Glutamatergic neuron (in vitro differentiated cells): ENCODE measurements at places on chromosomes 12 and 14.

DNA sequence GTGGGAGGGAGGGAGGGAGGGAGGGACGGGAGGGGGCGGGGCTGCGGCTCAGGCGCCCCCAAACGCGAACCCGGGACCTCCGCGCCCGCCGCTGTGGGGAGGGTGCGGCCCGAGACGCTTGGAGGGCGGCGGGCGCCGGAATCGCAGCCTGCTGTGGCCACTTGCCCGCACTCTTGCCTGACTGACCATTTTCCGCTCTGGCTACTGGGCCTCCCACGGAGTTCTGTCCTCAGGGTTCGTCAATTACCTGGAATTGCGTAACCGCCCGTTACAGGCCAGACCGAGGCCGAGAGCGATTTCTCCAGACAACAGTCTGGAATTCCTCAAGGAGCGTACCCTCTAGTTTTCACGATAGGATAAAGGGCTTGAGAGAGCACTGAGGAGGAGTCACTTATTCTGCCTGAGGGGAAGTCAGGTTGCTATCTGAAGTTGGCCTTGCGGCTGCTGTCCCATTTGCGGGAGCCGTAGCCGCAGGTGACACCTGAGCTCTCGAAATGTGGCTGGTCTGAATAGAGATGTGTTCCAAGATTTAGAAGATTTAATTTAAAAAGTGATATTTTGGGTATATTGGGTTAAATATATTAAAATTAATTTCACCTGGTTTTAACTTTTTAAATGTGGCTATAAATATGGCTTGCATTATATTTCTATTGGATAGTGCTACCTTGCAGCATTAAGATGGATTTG lies 446 bp upstream of the ZNF641 start:
- no peak for DNase-seq

- DNase-seq, result no peak
Measured at GRCh38 chr12:50545786-50546185, 41.0 kb downstream of the DIP2B start.

DNA sequence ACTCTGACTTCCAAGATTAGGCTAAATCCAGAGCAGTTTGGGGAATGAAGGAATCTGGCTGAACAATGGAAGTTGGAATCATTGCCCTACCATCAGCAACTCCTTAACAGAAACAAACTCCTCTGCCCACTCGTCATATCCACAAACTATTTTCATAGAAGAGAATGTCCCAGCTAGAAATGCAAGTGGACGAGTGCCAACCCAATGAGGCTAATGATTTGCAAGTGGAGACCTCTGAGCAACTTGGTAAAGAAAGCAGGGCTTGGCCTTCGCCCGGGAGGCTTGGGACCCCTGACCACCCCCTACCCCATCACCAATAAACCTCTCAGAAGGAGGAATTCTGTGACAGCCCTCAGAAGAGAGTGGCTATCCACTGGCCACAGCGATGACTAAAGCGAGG lies 40.0 kb upstream of the DDX11 start:
- DNase-seq, result no peak

GRCh38 chr12:125186471-125187147 lies 121.4 kb downstream of the AACS start:
- no peak for DNase-seq

DNA sequence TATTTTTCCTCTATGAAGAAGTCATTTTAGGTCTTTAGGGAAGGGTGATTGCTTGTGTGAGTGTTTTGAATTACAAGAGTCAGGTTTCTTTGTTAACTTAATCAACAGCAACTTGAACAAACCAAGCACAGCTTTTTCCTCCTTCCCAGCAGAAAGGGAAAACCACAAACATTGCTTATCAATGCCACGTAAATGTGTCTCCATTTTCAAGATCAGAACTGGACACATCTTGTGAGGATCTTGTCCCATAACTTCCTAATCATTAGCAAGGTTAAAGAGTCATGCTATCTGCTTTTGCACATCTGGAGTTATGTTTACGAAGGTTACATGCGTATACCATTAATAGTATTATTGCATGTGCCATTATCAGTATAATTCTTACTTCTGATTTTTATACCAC lies 248.0 kb upstream of the FLRT2 start:
- no peak for DNase-seq

DNA sequence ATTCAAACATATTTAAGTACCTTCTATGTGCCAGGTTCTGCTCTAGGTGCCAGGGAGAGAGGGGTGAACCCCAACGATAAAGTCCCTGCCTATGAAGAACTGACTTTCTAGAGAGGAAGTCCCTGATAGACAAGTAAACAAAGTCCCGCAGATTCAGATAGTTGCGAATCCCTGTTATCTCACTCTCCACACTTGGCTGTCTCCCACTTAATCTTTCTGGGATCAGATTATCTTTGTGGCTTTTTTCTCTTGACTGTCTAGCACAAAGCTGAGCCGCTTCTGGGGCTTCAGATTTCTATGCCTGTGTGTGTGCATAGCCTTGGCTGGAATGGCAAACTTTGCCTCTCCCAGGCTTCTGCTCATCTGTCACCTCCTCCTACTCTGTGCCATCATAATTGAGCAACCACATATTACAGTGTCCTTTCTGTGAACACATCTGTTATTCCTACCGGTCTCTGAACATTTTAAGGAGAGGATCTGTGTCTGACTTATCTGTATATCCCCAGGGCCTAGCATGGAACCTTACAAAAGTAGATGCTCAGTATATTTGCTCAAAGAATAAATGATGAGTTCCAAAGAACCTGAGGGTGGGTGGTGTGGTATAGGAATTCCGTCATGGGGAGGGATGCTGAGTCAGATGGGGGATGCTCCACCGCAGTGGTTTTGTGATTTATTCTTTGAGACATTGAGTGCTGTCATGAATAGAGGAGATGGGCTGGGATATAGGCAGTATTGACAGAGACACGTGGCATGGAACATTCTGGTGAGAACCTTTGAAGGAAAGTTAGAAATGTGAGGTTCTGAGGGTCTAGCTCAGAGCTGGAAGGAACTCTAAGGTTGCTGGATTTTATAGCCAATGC lies 28.5 kb downstream of the RGS6 start:
- no peak for DNase-seq

- DNase-seq, result no peak
Measured at GRCh38 chr12:131915000-131915689, 13.9 kb upstream of the PUS1 start.

- DNase-seq, result no peak
Measured at GRCh38 chr12:20798554-20798953, 12.0 kb upstream of the SLCO1B3 start.

- DNase-seq, result no peak
Measured at GRCh38 chr12:66438601-66439000, 136.3 kb downstream of the HELB start.

DNA sequence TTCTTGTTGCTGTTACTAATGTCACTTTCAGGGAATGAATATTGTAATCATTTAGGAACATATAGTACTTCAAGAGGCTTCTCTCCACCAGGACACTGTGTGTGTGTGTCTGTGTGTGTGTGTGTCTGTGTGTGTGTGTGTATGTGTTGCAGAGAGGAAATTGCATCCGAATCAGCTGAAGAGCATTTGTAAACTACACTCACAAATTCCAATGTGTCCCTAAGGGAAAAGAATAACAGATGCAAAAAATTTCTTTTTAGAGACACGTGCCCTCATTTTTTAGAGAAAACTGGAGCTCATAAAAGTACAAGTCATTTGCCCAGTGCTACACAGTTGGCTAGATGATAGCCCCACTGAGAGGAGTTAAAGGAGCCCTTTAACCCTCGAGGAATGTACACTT lies 168.8 kb downstream of the ANO4 start:
- DNase-seq, result no peak

DNA sequence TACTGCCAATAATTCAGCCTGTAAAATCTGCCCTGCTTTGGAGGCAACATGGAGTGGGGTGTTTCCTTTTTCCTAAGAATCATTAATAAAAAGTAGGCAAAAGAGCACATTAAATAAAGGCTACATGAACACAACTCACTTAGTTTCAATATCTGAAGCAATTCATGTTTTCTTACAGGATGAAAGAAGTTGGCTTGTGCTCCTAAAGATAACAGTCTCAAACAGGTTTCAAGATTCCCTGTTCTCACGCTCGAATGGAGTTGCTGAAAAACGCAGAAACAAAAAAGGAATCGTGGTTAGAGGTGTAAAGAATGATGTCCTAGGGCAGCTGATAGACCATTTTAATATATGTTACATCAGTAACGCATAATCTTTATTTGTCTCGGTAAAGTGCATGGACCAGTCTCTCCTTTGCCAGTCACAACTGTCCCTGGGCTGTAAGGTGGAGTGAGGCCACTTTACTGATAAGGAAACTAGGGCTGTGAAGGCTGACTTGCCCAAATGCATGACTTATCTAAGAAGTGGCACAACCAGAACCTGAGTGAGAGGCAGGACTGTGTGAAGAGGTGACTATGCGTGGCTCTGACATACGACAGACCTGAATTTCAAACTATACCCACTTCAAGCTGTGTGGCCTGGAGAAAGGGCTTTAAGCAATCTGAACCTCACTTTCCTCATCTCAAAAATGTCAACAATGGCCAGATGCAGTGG lies 12.6 kb downstream of the GIT2 start:
- no peak for DNase-seq

DNA sequence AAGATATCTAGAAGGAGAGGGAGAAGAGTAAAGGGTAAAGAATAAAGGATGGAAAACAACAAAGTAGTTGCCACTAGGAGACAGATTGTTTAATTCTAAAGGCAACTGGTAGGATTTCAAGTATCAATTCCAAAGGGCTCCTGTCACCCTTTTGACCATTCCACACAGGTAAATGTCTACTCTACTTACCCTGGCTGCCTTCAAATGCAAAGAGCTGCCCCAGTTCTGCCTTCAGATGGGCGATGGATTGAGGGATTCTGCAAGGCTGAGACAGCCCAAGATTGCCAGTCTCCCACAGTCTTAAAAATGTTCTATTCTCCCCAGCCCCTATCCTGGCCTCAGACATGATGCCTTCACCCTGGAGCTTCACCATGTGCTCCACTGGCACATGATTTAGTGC lies 11.4 kb downstream of the KRT76 start:
- no peak for DNase-seq

GRCh38 chr12:92971859-92972524 lies 42.9 kb upstream of the EEA1 start:
- no peak for DNase-seq

DNA sequence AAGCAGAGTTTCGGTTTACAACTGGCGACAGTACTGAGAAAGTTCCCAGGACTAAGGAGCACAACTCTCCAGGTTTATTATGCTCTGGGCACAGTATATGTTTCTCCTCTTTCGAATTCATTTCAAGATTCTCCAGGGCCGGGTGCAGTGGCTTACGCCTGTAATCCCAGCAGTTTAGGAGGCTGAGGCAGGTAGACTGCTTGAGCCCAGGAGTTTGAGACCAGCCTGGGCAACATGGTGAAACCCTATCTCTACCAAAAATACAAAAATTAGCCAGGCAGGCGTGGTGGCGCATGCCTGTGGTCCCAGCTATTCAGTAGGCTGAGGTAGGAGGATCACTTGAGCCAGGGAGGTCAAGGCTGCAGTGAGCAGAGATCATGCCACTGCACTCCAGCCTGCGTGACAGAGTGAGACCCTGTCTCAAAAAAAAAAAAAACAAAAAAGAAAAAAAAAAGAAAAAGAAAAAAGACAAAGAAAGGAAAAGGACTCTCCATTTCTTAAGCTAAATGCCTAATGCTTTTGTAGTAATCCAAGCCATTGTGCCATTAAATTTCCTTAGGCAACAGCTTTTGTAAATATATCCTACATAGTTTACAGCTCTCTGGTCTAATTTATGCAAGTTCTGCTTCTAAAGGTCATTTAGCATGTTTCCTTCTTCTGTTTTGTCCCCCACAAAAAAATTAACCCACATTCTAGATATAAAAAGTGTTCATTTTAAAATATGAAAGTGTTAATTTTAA lies 34.8 kb downstream of the ATL1 start:
- no peak for DNase-seq

- DNase-seq, result no peak
Measured at GRCh38 chr14:22497671-22498093, 91.3 kb downstream of the DAD1 start.

DNA sequence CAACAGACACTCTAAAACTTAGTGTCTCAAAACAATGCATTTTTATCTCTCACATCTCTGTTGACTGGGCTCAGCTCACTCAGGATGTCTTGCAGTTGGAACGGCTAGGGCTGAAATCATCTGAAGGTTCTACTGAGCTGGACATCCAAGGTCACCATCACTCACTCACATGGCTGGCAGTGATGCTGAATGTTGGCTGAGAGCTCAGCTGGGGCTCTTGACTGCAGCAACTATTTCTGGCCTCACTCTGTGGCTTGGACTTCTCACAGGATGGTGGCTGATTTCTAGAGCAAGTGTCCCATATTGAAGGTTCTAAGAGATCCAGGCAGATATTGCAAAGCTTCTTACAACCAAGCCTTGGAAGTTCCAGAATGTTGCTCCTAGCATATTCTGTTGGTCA lies 166.5 kb downstream of the ZFP36L1 start:
- no peak for DNase-seq

GRCh38 chr12:123805173-123805572 lies 43.1 kb downstream of the DNAH10 start:
- DNase-seq, result peak; percentile 25

GRCh38 chr12:59097876-59098275 lies 177.6 kb upstream of the LRIG3 start:
- DNase-seq, result no peak

GRCh38 chr14:24674204-24674970 lies 40.4 kb upstream of the GZMB start:
- DNase-seq, result no peak

GRCh38 chr12:90682398-90682797 lies 272.6 kb downstream of the CCER1 start:
- no peak for DNase-seq

DNA sequence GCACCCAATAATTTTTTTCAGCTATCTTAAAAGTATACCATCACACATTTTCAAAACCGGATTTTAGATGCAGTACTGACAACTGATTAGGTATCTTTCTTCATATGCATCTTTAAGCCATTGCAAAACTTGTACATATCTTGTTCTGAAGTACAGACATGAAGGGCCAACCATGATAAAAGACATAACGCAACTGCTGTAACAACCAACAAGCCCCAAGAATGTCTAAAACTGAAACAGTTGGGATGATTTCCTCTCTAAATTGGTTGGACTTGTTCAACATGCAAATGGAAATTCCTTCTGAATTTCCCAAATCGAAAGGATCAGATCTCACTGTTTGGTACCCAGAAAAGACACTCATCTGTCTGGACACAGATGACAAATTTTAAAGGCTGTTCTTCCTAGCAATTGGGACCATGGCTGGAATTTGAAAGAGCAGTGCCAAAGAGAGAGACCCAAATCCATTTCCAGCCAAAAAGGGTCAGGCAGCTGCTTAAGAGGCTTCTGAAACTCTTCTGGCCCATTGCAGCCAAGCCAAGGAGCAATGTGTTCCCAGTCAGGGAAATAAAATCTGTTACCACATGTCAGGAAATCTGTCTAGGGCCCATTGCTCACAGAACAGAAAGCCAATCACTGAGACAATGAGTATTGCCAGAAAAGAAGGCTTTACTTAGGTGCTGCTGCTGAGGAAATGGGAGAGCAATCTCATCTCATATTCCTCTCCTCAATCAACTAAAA lies 1122.4 kb upstream of the USP15 start:
- no peak for DNase-seq
